ENCODE measurements at places on chromosomes 7 and 10.

DNA sequence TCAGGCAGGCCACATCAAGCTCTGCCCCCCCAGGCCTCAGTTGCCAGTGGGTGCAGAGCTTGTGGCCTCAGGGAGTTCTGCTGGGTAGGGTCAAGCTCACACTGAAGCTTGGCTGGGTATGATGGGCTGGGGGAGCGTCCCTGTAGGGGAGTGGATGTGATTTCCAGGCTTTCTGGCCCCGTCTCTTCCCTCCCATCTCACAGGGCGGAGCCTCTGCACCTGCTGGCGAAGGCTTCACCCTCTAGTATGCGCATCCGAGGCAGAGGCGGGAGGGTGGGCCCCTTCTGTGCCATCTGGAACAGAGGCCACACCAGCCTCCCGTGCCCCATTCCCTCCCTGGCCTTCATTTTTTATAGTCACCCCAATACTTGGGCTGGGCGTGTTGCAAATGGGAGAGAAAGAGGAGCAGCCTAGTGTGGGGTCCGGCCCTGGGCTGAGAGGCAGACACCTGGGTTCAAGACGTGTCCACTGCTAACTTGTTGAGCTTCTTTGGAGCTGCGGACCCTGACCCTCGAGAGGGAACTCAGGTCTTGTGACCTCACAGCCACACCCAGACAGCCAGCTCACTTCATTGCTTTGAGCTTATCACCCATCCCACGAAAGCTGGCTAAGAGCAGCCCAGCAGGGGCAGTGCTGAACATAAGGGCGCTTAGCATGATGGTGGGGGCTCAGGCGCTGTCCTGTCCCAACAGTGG is 2.3 kb downstream of the AQP1 start:
- DNase-seq = no peak

GRCh38 chr10:118775478-118775877 is 20.7 kb upstream of the CACUL1 start:
- DNase-seq = no peak

DNA sequence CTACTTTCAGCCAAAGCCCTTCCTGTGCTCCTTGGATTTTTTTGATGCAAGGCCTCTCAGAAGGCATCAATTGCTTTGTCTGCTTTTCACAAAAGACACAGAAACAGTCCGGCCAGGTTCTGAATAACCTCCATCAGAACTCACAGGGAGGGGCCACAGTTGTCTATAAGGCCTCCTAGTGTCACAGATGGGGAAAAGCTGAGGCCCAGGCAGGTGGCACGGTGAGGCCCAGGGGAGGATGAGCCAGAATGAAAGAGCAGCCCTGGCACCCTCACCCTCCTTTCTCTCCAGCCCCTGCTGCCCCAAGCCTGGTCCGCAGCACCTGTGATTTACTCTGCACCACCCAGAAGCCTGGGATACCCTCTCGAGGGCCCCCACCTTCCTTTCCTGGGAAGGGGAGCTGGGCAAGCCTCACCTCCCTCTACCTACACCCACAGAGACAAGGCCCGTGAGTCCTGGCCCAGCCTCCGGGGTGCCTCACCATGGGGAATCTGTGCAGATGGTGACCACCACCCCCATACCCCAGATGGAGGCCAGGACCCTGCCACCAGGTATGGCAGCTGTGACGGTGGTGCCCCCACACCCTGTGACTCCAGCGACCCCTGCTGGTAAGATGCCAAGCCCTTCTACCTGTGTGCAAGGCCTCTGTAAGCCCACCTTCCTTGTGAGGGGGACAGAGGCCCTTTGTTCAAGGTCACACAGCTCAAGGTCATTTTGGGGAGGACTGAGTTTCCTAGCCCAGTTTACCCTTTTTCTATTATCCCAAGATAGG is 26.2 kb upstream of the ZNF467 start:
- peak; percentile 4 for DNase-seq

- DNase-seq = no peak
Measured at GRCh38 chr7:1937252-1937605, 267.2 kb downstream of the ELFN1 start.

DNA sequence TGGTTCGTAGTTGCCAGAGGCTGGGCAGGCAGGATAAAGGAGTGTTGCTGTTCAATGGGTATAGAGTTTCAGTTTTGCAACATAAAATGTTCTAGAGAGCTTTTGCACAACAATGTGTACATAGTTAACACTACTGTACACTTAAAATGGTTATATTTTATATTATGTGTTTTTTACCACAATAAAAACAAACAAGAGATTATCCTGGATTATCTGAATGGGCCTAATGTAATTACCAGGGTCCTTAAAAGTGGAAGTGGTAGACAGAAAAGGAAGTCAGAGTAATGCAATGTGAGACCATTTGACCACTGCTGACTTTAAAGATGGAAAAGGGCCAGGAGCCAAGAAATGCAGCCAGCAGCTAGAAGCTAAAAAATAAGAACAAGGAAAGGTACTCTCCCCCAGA is 159.7 kb downstream of the SGMS1 start:
- DNase-seq = no peak

- no peak for DNase-seq
Measured at GRCh38 chr7:28792858-28793257, 165.3 kb downstream of the TRIL start.

DNA sequence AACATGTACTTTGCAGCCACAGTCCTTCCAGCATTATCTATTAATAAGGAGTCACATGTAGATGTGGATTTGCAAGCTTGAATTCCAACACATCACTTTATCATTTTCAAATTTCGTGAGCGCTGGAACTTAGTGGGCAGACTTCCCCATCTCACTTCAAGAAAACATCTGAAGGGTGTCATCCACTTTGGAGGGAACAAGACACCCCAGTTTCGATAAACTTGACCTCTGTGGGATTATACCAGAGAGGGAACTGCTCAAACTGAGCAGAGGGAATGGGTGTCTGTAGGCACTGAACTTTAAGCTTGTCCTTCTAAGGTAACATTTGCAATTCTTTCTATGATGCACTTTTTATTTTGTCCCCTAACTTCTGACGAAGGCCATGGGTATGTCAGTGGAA is 27.5 kb downstream of the ADRB1 start:
- no peak for DNase-seq

- no peak for DNase-seq
Measured at GRCh38 chr7:142380069-142380468, 122.2 kb upstream of the PRSS58 start.

DNA sequence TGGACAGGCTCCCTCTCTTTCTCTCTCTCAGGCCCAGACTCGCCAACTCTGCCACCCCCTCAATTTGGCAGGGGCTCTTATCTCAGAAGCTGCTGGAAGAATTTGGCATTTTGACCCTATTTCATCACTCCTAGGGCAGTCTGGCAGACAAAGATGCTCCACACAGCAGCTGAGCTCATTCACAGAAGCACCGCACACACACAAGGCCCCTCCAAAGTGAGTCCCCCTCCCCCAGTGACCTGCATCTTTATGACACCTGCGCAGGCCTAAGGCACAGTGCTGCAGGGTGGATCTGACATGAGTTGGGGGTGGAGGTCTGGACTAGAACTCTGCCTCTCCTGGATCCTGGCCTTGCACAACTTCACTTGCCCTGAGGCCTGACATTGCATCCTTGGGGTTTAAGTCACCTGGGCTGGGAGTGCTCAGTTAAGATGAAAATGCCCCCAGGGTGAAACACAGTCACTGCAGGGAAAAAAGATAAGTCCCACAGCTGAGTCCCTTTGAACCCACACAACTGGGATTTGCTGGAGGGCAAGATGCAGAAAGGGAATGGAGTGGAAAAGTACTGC is 41.1 kb upstream of the DUSP5 start:
- no peak for DNase-seq

GRCh38 chr7:121030308-121030707 is 41.8 kb downstream of the CPED1 start:
- DNase-seq = no peak

DNA sequence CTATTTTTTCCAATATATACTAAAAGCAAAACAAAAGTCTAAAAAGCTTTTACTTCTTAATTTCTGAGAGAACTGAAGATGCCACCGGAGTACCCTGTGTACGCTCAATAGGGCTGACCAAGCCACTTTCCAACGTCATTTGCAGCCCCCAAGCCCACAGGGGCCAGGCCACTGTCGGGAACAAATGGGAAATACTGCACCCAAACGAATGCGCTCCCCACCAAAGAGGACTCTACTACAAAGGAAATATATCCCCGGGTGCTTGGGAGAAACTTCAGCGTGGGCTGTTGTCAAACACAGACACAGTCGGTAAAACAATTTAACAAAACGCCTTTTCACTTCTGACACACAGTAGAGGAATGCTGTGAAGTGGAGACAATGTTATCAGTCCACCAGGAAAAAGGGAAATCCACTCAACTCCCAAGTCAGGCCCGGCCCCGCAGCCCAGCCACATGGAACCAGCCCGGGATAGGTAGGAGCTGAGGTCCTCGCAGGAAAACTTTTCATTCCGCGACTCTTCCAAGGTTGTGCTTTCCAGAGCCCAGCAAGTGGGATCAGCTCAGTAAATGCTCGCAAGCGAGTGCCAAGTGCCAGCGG is 1.4 kb downstream of the PARD3 start:
- peak; percentile 28 for DNase-seq

DNA sequence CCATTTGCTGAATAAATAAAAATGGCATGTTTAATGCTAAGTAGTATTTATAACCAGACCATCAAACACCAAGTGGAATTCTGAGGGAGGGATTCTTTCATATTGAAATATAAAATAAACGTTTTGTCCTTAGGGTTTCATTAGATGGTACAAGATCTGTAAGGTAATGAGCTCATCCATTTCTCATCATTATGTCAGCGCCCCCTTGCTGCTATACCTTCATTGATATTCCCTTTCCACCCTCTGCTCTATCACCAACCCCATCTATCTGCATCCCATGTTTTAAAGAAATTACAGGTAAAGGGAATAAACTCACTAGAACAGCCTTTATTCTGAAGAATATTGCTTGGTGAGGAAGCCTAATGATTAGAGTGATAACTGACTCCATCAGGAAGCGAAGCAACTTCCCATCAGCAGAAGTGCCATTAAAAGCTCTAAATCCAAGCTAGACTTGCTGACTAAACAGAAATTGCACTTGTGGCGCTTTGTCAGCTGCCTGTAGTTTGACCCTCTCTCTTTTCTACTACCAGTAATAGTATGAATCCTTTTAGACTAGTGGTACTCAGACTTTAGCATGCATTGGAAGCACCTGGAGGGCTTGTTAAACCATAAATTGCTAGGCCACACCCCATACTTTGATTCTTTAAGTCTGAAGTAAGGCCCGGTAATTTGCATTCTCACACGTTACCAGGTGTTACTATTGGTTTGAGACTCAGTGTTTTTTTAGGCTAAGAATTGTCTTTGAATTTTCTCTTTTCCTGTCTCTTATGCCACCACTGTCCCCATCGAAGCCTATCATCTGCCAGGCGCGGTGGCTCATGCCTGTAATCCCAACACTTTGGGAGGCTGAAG is 27.5 kb downstream of the ADD3 start:
- no peak for DNase-seq

GRCh38 chr10:42874713-42875387 is 92.3 kb downstream of the BMS1 start:
- no peak for DNase-seq

GRCh38 chr10:113126229-113127201 is 176.5 kb downstream of the TCF7L2 start:
- DNase-seq = no peak

- no peak for DNase-seq
Measured at GRCh38 chr7:8200316-8200715, 61.7 kb downstream of the ICA1 start.

- peak; percentile 7 for DNase-seq
Measured at GRCh38 chr10:48377751-48378530, 71.5 kb downstream of the MAPK8 start.

- DNase-seq = no peak
Measured at GRCh38 chr7:30331338-30331737, 46.9 kb downstream of the ZNRF2 start.

GRCh38 chr10:73167783-73168464 is at the start of the genes ECD and FAM149B1:
Gene ECD (minus strand): TSS chr10:73168008. CDS start chr10:73163937, 4,071 bp downstream.
Gene FAM149B1 (plus strand): TSS chr10:73168119. CDS start chr10:73168340, 221 bp downstream.
- DNase-seq = peak; percentile 94

GRCh38 chr10:133419211-133419950 is 5.0 kb downstream of the SPRN start:
- no peak for DNase-seq

GRCh38 chr7:158569858-158570323 is 17.7 kb downstream of the PTPRN2 start:
- DNase-seq = no peak

DNA sequence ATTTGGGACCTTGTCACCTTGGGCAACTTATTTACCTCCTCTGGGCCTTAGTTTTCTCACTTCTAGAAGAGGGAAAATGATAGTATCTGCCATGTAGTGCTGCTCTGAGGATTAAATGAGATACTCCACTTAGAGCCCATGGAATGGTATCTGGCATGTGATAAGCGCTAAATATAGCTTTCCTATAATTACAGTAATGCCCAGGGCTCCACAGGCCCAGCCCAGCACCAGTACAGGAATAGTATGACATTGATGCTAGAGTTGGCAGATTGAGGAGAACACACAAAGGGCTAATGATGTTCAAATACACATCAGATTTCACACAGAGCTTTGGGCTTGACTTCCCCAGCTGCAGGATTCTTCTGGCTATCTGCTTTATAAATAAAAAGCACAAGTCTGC is 34.9 kb downstream of the FAS start:
- no peak for DNase-seq

GRCh38 chr10:68829952-68830351 is 2.6 kb downstream of the STOX1 start:
- no peak for DNase-seq

DNA sequence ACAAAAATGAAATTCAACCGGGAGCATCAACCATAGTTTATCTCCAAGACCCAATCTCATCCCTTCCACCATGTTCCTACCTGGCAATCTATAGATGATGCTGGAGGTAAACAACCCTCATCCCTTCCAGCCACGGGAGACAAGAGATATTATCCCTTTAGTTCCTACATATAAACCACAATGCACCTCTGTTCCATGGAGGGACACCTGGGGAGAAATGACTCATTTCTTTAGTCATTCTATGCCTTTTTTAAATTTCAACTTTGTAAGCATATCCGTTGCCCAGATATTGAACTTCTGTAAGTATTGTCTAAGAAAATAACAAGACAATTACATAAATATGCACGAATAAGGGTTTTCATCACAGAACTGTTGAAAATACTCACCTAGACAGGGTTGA is 15.5 kb upstream of the SFMBT2 start:
- no peak for DNase-seq

DNA sequence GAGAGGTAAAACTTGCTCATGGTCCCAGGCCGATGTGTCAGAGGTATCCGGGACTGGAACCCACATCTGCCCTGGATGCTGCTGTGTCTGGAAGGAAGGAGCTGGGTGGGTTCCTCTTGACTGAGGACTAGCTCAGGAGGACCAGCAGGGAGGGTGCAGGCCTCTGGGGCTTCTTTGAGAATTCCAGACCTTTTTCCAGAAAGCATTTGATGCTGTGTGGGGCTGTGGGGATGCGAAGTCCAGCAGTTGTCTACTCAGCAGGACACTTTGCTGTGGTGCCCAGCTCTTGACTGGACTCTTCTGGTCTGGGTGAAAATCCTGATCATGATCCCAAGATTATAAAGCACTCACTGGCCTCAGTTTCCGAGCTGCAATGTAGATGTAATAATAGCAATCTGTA is 1.7 kb downstream of the RAMP3 start:
- DNase-seq = no peak

GRCh38 chr10:23157691-23158369 is 34.3 kb upstream of the PTF1A start:
- peak; percentile 15 for DNase-seq

GRCh38 chr7:141512597-141512996 is 38.6 kb upstream of the AGK start:
- DNase-seq = no peak
